CD4-positive, alpha-beta T cell treated with Interferon alpha-2 for 1 hour (primary cell): ENCODE measurements at places on chromosomes 16 and 17.

DNA sequence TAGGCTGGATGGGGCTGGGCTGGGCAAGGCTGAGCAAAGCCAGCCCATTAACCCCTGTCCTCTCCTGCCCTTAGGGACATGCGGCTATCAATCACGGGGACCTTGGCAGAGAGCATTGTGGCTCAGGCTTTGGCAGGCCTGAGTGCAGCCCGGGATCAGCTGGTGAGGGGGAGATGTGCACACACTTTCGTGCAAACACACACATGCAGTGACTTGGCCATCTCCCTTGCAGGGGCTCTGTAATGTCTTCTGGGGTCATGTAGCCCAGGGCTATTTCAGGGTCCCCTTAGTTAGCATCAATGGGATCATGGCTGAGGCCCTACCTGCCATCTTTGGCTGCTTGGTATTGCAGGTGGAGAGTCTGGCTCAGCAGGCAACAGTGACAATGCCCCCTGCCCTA lies 6.9 kb downstream of the CARMIL2 start:
- no peak for DNase-seq

DNA sequence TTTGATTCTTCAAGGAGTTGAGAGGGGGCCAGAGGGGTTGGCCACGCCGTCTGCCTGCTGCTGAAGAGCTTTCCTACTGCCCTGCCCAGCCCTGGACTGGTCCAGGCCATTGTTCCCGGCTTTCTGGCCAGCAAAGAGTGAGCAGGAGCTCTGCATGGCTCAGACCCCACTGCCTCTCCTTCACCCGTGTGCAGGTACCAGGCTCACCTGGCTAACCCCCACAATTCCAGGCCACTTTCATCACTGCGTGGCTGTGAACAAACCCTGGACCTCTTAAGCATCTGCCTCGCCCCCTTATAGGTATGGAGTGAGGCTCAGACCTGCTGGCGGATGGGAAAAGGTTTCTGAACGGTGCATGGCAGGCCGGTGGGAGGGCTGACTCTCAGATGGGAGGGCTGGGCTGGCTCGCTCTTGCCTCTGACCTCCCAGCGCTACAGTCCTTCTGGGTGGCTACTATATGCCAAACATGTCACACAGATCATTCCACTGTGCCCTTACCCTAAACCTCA lies 8.9 kb downstream of the ZNF319 start:
- no peak for DNase-seq

- no peak for DNase-seq
Measured at GRCh38 chr16:651844-652243, 2.7 kb downstream of the WDR90 start.

DNA sequence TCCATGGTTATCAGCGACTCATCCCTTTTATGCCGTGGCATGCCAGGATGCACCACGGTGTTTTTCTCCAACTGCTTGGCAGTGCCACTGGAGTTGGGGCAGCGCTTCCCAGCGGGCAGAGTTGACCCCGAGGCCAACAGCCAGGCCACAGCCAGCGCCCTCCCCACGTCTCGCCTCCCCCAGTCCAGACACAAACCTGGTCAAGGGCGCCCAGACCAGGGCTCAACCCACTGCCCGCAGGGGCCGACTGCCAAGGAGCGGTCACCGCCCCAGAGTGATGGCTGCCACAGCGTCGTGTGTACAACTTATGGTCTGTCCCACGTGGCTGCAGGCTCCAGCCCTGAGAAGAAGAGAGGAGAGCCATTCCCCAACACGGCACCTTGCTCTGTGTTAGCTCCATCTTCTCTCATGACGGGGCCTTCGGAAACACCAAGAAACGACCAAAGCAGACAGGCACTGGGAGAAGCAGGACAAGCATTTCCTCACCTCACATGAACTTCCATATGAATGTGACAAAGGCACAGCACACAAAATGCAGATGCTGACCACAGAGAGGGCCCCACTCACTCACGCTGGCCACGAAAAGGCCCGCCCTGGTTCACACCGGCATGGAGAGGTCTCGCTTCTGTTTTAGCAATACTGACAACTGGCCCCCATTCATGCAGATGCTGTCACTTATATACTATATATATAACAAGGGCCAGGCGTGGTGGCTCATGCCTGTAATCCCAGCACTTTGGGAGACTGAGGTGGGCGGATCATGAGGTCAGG lies 27.0 kb downstream of the AXIN1 start:
- no peak for DNase-seq

DNA sequence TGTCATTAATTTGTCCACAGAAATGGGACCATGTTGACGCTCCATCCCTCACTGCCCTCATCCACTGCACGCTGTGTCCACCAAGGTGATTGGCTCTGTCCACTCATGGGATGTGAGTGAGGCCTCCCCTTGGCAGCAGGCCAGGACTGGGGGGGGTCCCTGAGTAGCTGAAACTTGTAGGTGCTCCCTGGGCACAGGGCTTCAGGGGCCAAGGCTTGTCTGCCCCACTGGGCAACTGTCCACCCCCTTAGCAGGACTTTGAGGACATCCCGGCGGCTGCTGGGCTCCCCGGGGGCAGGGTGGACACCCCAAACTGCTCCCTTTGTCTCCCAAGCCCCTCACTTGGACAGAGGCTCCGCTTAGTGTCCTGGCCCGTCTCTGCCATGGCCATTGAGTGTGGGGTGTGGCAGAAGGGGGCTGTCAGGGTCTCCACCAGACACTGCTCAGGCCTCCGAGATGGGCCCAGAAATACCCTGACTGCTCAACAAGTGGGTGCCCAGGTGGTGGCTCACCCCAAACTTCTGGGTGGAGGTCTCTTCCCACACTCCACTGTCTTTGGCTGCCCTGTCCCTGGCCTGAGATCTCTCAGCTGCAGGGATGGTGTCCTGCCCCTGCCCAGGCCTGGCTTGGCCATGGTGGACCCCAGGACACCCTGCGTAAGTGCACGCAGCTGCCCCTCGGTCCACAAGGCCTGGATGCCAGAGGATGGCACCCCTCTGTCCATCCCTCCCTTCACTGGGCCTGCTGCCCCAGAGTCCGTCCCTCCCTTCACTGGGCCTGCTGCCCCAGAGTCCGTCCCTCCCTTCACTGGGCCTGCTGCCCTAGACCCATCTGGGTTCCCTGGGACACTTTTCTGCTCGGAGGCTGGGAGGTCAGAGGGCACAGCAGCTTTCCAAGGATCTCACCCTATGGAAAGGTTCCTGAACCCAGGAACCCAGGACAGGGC lies 2.9 kb upstream of the RAB40C start:
- no peak for DNase-seq

- DNase-seq: no peak
Measured at GRCh38 chr16:9489835-9490467, 398.5 kb downstream of the HAPSTR1 start.

GRCh38 chr17:79909121-79909520 lies 69.9 kb upstream of the CBX4 start:
- DNase-seq: no peak

DNA sequence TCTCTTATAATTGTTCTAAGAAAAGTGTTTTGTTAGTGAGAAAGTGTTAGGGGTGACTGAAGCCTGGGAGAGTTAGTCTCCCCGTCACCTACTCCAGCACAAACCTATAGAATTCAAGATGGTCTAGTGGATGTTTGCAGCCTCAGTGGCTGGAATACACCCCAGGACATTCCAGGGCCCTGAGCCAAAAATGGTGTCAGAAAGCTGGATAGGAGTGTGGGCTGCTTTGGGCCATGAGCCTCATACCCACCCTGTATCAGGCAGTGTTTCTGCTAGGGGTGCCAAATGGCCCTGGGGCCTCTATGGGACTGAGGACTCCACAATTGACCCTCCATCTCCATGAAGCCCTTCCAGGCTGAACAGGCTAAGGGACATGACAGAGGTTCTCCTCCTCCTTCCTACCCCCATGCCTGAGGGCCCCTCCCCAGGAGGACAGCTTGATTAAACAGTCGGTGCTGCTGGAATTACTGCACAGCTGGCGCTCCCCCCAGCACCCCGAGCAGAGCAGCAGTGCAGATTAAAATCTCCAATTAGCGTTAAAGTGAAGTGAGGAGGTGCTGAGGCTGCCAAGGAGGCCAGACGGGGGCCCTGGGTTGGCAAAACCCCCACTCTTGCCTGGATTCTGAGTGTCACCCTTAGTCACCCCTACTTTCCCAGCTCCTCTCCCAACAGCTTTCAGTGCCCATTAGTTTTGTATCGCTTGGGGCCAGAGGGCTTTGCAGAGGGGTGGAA lies 59.1 kb downstream of the NEUROD2 start:
- DNase-seq: no peak

DNA sequence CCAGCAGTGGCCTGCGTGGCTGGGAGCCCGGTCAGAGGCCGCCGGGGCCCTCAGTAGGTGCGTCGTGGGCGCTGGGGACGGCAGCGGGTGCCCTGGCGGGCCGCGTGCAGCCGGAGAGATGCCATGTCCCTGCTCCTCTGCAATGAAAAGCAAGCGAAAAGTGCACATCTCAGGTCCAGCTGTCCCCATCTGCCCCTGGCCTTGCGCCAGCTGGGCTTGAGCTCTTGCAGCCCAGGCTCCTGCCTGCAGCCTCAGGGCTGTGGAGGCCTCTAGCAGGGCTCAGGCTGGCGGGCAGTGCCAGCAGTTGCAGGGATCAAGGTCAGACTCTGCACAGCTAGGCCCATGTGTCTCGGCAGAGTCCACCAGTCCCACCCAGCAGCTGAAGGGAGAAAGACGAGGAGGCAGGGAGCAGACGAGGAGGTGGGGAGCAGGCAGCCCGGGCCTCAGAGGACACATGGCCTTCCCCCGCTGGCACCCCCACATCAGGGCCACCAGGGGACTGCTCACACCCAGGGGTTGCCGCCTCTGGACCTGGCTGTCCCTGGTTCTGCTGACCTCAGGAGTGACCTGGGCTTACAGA lies 11.2 kb downstream of the SLC16A3 start:
- DNase-seq: no peak

GRCh38 chr17:34527908-34528470 lies 51.4 kb upstream of the TMEM132E start:
- no peak for DNase-seq

GRCh38 chr17:2309338-2310154 lies 5.8 kb downstream of the SRR start:
- no peak for DNase-seq

DNA sequence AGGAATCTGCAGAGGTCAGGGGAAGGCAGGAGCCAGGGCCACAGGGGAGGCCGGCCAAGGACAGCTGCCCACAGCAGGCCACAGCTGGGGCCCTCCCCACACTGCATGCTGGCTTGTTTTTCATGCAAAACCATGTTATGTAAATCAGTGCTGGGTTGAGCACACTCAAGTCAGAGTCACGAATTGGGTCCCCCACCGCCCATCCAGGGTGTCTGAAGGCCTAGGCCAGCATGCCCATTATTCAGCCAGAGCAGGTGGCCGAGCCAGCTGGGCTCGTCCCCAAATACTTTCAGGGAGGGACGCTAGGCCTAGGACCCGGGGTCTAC lies 51.2 kb upstream of the TOB1 start:
- no peak for DNase-seq

DNA sequence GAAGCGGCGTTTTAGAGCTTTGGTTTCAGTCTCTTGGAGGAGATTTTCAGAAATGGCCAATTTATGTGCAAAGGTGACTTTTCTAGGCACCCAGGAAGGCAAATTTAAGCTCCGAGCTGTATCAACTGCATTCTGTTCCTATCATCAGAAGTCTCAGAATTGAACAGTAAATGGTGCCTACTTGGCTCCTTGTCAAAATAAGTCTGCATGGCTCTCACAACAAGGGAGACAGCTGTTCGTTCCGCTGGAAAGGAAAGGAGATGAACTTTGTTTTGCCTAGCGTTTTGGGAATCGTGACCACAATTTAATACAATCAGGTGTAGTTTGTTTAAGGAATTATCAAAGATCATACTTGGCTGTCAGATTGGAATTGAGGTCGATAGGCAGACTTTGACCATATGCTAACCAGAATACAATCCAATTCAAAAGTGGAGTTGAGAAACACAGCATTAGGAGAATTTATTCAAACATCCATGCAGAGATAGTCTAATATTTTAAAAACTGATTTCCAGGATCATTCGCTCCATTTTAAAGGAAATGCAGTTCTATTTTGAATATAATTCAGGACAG lies 139.4 kb downstream of the CPPED1 start:
- DNase-seq: no peak

- DNase-seq: no peak
Measured at GRCh38 chr17:37261286-37261685, 114.5 kb upstream of the C17orf78 start.

DNA sequence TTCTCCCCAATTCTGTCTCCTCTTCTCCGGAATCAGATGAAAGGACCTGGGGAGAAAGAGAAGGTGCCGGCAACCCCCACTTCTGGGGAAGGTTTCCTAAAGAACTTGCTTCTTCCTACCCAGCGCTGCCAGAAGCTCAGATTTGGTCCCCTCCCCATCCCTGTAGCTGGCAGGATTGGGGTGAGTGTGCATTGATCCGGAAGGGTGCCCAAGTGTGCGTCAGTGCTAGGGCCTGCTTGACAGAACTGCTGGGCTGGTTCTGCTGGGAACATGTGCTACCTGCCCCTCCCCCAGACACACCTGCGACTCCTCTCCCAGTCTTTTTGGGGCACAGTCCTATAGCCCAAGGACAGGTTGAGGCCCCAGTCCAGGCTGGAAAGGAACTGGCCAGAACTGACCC lies 3.3 kb downstream of the ARL4D start:
- DNase-seq: no peak

DNA sequence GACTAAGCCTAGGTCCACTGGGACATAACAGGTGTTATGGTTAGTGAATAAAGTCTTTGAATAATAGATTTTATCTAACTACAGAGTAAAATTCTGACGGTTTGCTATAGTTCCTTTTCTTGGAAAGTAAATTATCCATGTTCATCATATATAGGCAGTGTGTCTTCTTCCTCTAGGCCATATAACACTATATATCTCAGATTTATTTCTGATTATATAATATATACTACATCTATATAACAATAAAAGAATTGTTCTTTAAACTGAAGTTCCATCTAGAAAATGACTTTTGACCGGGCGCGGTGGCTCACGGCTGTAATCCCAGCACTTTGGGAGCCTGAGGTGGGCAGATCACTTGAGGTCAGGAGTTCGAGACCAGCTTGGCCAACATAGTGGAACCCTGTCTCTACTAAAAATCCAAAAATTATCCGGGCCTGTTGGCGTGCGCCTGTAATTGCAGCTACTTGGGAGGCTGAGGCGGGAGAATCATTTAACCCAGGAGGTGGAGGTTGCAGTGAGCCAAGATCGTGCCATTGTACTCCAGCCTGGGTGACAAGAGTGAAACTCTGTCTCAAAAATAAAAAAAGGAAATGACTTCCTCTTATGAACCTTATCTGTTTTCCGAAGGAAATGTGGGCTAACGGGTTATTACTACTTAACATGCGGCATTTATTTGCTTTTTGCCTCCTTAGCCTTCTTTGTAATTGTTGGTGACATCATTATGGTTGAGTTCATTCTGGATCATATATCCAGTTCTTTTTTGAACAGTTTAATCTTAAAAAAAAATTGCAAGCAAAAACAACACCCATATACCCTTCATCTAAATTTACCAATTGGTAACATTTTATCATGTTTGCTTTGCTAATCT lies 29.2 kb downstream of the NOL11 start:
- DNase-seq: no peak

GRCh38 chr16:22402191-22402590 lies 27.8 kb upstream of the CDR2 start:
- DNase-seq: no peak
